Type B pancreatic cell (in vitro differentiated cells): ENCODE measurements at places on chromosomes 16 and 17. TPM values are rescaled to one million over a fixed set of nuclear protein-coding genes. Genes with fewer than 3 reads are reported as not detected.
A peak's percentile ranks its signal among the peaks of the same experiment; 100 is the strongest.

DNA sequence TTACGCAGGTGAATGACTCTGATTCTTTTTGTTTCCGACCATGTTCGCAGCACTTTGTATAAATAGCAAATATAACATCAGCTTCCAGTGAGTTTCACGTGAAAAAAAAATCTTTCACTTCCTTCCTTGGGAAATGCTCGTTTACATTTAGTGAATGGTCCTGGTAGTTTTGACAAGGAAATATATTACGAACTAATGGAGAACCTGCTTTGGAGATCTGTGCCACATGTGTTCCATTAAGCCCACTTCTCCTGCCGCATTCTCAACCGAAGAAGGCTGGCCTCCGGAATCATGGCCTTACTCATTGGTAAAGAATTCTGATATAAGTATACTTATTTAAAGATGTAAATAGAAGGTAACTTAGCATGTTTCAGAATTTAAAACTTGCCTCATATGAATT lies 3.6 kb downstream of the CRAMP1 start:
- peak overlapping the region; percentile 91 for H3K4me3 ChIP-seq
- peaks cover 13% of the 10 kb centered on the region for H3K4me1 ChIP-seq
- no peak for DNase-seq
- peak overlapping the region; percentile 44 for H3K27ac ChIP-seq
- peaks cover 9% of the 10 kb centered on the region for H3K36me3 ChIP-seq

GRCh38 chr16:89444728-89445127 lies 45.6 kb downstream of the ANKRD11 start:
- no peaks in the 10 kb centered on the region for H3K36me3 ChIP-seq
- H3K27me3 ChIP-seq: no peaks in the 10 kb centered on the region
- H3K4me3 ChIP-seq: no peak overlapping the region
- peaks cover 70% of the 10 kb centered on the region for H3K4me1 ChIP-seq

GRCh38 chr16:67235816-67236562 lies 9.1 kb downstream of the TMEM208 start:
- peaks cover 9% of the 10 kb centered on the region for H3K36me3 ChIP-seq
- no peaks in the 10 kb centered on the region for H3K4me1 ChIP-seq
- H3K4me3 ChIP-seq: no peak overlapping the region
- DNase-seq: no peak
- no peak overlapping the region for H3K27ac ChIP-seq

DNA sequence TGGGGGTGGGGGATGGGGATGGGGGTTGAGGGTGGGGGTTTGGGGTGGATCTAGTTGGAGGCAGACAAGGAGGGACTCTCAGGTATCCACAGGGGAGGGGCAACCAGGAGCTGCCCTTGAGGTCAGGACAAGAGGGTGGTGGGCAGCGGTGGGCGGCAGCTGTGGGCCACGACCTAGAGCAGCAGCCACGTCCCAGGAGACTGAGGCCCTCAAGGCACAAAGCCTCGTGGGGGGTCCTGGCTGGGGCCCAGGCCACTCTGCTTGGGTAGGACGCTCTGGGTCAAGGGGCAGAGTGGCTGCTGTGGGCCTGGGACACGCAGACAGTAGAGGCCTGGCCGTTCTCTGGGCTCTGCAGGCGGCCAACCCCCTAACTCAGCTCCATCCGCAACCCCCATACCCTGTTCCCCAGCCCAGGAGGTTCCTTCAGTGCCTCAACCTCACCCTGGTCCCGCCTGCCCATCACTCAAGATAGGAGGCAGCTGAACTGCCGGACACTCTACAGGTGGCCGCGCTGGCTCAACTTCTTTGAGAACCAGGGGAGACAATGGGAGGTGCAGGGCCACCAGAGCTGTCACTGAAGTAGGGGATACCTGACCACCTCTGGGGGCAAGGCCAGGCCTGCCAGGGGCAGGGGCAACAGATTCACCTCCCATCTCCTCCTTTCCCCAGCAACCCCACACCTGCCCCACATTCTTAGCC lies 75.6 kb downstream of the ENGASE start:
- DNase-seq: no peak
- H3K27ac ChIP-seq: no peak overlapping the region
- H3K4me3 ChIP-seq: no peak overlapping the region
- no peaks in the 10 kb centered on the region for H3K36me3 ChIP-seq

DNA sequence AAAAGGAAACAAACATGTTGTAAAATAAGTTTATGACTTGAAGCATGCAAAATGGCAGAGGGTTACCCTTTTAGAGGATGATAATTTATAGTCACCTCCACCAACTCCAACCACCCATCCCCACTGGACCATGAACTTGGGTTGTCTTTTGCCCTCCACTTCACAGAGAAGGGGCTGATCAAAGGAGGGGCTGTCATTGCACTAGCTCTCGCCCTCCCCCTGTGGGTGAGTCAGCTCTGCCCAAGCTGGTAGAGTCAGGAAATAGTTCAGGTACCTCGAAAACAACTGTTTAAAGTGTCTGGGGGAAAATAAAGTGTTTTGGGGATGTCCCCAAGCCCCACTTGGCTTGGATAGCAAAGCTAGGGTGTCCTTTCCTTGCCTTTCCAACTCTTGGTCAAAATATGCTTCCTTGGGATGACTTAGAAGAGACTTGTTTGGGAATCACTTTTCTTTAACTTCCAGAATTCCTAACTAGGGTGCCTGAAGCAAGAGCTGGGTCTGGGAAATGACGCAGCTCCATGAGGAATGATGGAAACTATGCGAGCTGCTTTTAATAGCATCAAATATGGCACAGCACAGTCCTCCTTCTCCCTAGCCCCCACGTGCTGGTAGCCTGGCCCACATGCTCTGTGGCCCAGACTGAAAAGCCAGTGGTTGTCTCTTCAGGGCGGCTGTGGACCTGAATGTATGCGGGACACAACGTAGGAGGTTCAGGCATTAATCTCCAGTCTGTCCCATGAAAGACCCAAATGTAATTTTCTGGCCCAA lies 40.7 kb downstream of the TBX4 start:
- DNase-seq: no peak
- no peaks in the 10 kb centered on the region for H3K36me3 ChIP-seq
- H3K27ac ChIP-seq: no peak overlapping the region
- H3K4me3 ChIP-seq: no peak overlapping the region
- H3K27me3 ChIP-seq: peaks cover 51% of the 10 kb centered on the region
- peaks cover 17% of the 10 kb centered on the region for H3K4me1 ChIP-seq

- no peak overlapping the region for H3K4me3 ChIP-seq
- peaks cover 9% of the 10 kb centered on the region for H3K4me1 ChIP-seq
- H3K27me3 ChIP-seq: peaks cover 34% of the 10 kb centered on the region
- DNase-seq: no peak
Observed at GRCh38 chr17:77569846-77570564, 388.5 kb upstream of the TNRC6C start.

- H3K4me1 ChIP-seq: no peaks in the 10 kb centered on the region
- no peak overlapping the region for H3K27ac ChIP-seq
- H3K4me3 ChIP-seq: no peak overlapping the region
- no peak for DNase-seq
- no peaks in the 10 kb centered on the region for H3K36me3 ChIP-seq
Observed at GRCh38 chr17:63458478-63458877, 12.4 kb upstream of the CYB561 start.

GRCh38 chr17:60947100-60947499 lies 269.4 kb downstream of the BCAS3 start:
- no peak for DNase-seq
- H3K36me3 ChIP-seq: peaks cover 3% of the 10 kb centered on the region
- H3K4me3 ChIP-seq: no peak overlapping the region
- H3K4me1 ChIP-seq: no peaks in the 10 kb centered on the region
- no peak overlapping the region for H3K27ac ChIP-seq

DNA sequence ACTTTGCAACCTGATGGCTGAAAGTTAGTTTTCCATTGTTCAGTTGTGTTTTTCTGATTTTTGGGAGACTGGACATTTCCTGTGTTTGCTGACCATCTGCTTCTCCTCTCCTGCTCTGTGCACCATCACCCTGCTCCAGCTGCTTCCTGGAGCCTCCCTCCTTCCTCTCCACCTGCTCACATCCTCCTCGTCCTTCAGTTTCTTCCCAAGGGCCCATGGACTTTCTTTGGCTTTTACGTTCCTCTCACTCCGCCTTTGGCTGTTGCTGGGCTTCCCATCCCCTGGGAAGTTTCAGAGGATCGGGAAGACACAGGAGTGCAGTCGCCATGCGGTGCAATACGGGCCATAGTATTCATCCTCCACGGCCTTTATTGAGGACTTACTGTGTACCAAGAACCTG lies 61.6 kb downstream of the TNFRSF13B start:
- no peak overlapping the region for H3K4me3 ChIP-seq
- H3K27me3 ChIP-seq: peaks cover 10% of the 10 kb centered on the region
- DNase-seq: no peak
- no peaks in the 10 kb centered on the region for H3K4me1 ChIP-seq
- H3K36me3 ChIP-seq: no peaks in the 10 kb centered on the region

DNA sequence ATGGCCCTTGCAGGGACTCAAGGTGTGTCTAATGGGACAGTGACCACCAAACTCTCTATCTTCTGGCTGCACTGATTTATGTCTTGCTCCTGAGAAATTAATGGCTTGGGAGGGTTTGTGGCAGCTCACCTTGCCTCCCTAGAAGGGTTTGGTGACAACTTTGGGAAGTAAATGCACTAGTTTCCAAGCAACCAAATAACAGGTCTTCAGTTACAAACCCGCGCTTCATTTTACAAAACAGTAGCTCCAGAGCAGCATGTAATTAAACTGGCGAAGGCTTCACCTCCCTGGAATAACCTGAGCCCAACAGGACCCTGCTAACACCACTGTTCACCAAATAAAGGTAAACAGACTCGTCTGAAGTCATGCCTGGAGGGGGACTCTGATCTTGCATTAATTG lies 318.3 kb downstream of the SLC39A11 start:
- peaks cover 5% of the 10 kb centered on the region for H3K36me3 ChIP-seq
- DNase-seq: no peak
- H3K4me1 ChIP-seq: peaks cover 20% of the 10 kb centered on the region
- H3K4me3 ChIP-seq: no peak overlapping the region
- no peaks in the 10 kb centered on the region for H3K27me3 ChIP-seq

GRCh38 chr16:85640585-85640984 lies 27.5 kb downstream of the GSE1 start:
- no peak overlapping the region for H3K27ac ChIP-seq
- peaks cover 5% of the 10 kb centered on the region for H3K36me3 ChIP-seq
- no peaks in the 10 kb centered on the region for H3K27me3 ChIP-seq
- peaks cover 16% of the 10 kb centered on the region for H3K4me1 ChIP-seq
- no peak overlapping the region for H3K4me3 ChIP-seq

- H3K4me3 ChIP-seq: peak overlapping the region; percentile 76
- no peak for DNase-seq
- H3K27me3 ChIP-seq: peaks cover 49% of the 10 kb centered on the region
- H3K36me3 ChIP-seq: no peaks in the 10 kb centered on the region
- no peak overlapping the region for H3K27ac ChIP-seq
Observed at GRCh38 chr17:39027455-39028035, 60.3 kb upstream of the FBXO47 start.

DNA sequence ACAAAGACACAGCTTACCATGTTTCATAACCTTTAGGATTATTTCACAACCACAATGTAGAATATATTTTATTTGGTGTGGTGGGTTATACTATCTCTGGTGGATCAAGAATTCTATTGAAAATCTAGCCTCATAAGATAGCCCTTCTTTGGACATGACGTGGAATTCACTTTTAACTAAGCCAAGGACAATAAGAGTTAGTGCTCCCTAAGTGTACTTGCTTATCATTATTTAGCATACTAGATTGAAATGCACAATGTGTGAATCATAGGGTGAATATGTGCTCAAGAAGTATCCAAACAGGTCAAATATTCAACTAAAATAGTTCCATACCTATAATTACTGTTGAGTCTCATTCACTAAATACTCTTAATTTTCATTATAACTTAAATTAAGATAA lies 1179.5 kb upstream of the GOT2 start:
- peaks cover 10% of the 10 kb centered on the region for H3K27me3 ChIP-seq
- H3K36me3 ChIP-seq: no peaks in the 10 kb centered on the region
- H3K4me1 ChIP-seq: peaks cover 5% of the 10 kb centered on the region
- no peak for DNase-seq

DNA sequence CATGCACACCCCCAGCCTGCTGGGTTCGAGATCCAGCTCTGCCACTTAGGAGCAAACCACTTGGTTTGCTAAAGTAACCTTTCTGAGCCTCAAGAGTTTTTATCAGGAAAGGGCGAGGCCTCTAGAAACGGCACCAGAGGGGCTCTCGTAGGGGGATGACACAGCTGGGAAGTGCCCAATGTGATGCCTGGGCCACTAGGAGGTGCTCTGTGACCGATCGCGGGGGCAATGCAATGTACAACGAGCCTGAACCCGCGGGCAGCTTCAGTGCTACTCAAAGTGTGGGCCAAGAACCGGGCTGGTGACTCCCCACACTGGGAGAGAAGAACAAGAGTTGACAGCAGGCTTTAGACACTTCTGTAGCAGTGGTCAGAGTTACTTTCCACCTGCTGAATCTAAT lies 9.4 kb downstream of the C16orf89 start:
- H3K4me3 ChIP-seq: no peak overlapping the region
- H3K36me3 ChIP-seq: no peaks in the 10 kb centered on the region
- no peak overlapping the region for H3K27ac ChIP-seq
- no peak for DNase-seq
- peaks cover 24% of the 10 kb centered on the region for H3K27me3 ChIP-seq

GRCh38 chr16:15599303-15600070 lies 43.5 kb downstream of the MARF1 start:
- no peaks in the 10 kb centered on the region for H3K4me1 ChIP-seq
- H3K36me3 ChIP-seq: peaks cover 37% of the 10 kb centered on the region
- H3K27me3 ChIP-seq: no peaks in the 10 kb centered on the region
- no peak for DNase-seq

DNA sequence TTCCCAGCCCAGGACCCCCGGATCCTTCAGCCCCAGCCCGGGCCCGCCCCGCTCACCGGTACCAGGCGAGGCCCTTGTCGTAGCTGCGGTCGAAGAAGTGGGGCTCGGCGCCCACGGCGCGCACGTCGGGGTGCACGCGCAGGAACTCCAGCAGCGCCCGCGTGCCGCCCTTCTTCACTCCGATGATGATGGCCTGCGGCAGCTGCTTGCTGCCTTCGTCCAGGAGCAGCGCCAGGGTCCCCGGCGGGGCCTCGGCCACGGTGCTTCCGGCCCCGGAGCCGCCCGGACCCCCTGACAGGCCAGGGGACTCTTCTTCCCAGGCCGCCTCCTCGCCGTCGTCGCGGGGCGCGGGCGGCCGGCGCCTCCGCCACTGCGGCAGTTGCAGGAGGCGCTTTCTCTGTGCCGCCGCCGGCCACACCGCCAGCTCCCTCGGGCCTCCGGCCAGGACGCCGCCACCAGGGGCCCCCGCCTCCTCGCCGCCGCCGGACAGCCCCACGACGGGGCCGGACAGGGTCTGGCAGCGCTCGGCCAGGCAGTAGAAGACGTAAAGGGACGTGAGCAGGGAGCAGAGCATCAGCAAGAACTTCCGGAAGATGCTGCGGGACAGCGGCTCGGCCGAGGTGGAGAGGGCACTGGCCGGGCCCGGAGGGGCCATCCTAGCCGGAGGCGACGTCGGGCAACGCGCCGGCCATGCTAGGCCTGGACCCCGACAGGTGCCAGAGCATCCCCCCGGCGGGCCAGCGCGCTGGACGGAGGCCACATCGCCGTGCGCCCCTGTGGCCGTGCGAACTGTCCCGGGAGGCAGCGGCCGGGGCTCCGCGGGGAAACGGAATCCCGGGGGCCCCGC lies 1.0 kb downstream of the HS3ST3A1 start:
- peaks cover 1% of the 10 kb centered on the region for H3K36me3 ChIP-seq
- H3K4me3 ChIP-seq: peak overlapping the region; percentile 87
- no peak for DNase-seq

GRCh38 chr16:83887564-83887963 lies 11.4 kb upstream of the MLYCD start:
- no peak for DNase-seq
- H3K36me3 ChIP-seq: no peaks in the 10 kb centered on the region
- no peak overlapping the region for H3K4me3 ChIP-seq
- no peak overlapping the region for H3K27ac ChIP-seq
- H3K4me1 ChIP-seq: peaks cover 11% of the 10 kb centered on the region

The LRRC45 gene
- 27.6 and 29.4 TPM in 2 replicates for total RNA-seq

The SYT17 gene
- total RNA-seq: 10.7 and 24.8 TPM in 2 replicates

The KRTAP9-8 gene
- total RNA-seq: not detected in 2 replicates

The GSG1L2 gene
- total RNA-seq: not detected in 2 replicates

The GAST gene
- total RNA-seq: 119 and 193 TPM in 2 replicates

The PLXDC1 gene
- 1.7 and 5.0 TPM in 2 replicates for total RNA-seq

The NQO1 gene
- 112 and 159 TPM in 2 replicates for total RNA-seq

The UTP18 gene
- 29.4 and 38.8 TPM in 2 replicates for total RNA-seq

The MT3 gene
- total RNA-seq: not detected in 2 replicates
